ENCODE measurements at places on chromosomes 6 and 20. TPM values are rescaled to one million over a fixed set of nuclear protein-coding genes. Genes with fewer than 3 reads are reported as not detected.
A peak's percentile ranks its signal among the peaks of the same experiment; 100 is the strongest.

DNA sequence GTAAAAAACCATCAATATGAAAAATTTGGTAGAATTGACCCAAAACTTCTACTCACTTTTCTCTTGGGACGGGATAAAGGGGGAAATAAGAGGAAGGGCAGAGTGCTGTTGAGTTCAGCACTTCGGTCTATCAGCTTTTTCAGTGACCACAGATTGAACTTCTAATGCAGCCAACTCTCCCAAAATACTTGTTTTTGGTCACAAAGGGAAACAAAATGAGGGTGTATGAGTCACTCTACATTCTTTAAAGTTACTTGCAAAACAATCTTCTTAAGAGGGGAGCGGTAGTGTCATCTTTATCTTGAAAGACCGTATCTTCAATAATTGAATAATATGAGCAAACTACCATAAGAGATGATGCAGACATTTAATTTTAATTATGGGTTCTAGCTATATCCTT is 661.3 kb downstream of the CD109 start:
- H3K4me3 ChIP-seq: no peak overlapping the region
- no peak overlapping the region for H3K27ac ChIP-seq
- H3K27me3 ChIP-seq: no peaks in the 10 kb centered on the region
- no peaks in the 10 kb centered on the region for H3K4me1 ChIP-seq

GRCh38 chr6:170289951-170290295 is 955 bp downstream of the DLL1 start:
- H3K27me3 ChIP-seq: peaks cover 50% of the 10 kb centered on the region
- H3K27ac ChIP-seq: no peak overlapping the region

GRCh38 chr20:49712996-49713752 is 504 bp downstream of the B4GALT5 start:
- H3K36me3 ChIP-seq: no peaks in the 10 kb centered on the region
- DNase-seq: peak; percentile 24
- peak overlapping the region; percentile 84 for H3K4me3 ChIP-seq
- no peaks in the 10 kb centered on the region for H3K27me3 ChIP-seq

DNA sequence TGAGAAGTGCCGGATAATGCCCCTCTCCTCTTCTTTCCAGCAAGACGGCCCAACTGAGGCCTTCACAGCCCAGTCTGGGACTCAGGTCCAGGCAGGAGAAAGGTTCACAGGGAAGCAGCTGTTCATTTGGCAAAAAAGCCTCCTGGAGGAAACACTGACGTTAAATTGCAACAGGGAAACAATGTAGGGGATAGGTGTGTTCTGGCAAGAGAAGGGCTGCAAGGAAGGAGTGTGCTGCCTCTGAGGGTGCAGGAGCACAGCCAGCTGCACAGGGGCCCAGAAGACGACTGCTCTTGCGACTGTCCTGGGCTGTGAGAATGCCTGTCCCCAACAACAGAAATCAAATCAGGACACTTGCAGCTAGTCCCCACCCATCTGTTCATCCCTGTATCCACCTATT is 70.6 kb upstream of the PMEPA1 start:
- no peaks in the 10 kb centered on the region for H3K4me1 ChIP-seq
- no peaks in the 10 kb centered on the region for H3K27me3 ChIP-seq
- H3K27ac ChIP-seq: no peak overlapping the region
- no peaks in the 10 kb centered on the region for H3K36me3 ChIP-seq

DNA sequence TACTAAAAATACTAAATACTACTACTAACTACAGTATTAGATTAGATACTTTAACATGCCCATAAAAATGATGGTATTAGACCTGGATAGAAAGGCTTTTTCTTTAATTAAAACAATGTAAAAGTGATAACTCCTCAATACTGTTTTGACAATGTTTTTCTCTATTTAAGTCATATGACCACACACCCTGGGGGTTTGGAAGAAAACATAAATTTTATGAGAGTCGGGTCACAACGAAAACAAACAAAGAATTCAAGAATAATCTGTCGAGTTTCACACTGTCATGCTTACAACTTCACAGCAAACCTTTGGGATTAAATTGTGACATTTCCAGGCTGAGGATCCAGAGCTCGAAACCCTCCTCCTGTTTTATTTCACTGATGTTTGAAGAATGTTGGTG is 107.4 kb upstream of the SOX4 start:
- H3K27me3 ChIP-seq: no peaks in the 10 kb centered on the region
- no peak overlapping the region for H3K4me3 ChIP-seq
- DNase-seq: no peak
- no peaks in the 10 kb centered on the region for H3K4me1 ChIP-seq
- no peak overlapping the region for H3K27ac ChIP-seq

DNA sequence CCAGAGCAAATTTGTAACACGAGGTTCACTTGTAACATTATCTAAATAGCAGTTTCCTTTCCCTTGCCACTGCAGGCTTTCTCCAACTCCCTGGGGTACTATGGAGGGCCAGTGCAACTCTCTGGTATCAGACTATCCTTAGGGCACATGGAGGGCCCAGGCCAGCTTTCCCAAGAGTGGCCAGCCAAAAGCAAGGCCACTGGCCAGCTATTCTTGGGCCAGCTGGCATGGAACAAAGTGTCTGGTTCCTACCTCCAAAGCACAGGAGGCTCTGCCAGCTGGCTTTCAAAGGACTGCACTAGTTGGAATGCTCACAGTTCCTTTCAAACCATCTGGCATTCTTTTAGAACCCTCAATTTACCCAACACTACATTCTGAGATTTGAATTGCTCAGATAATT is 8.7 kb downstream of the RNF24 start:
- H3K36me3 ChIP-seq: no peaks in the 10 kb centered on the region
- no peaks in the 10 kb centered on the region for H3K4me1 ChIP-seq
- H3K27me3 ChIP-seq: no peaks in the 10 kb centered on the region
- no peak overlapping the region for H3K27ac ChIP-seq
- no peak overlapping the region for H3K4me3 ChIP-seq

Gene FAM209B
- 3.1 TPM for total RNA-seq

Gene HLA-DOA
- 6.1 TPM for total RNA-seq

- H3K27me3 ChIP-seq: no peaks in the 10 kb centered on the region
- H3K4me3 ChIP-seq: no peak overlapping the region
- DNase-seq: no peak
- no peaks in the 10 kb centered on the region for H3K36me3 ChIP-seq
Measured at GRCh38 chr6:85944776-85945175, 302.1 kb upstream of the SYNCRIP start.

GRCh38 chr20:7792150-7792869 is 147.9 kb downstream of the HAO1 start:
- H3K27ac ChIP-seq: no peak overlapping the region
- no peaks in the 10 kb centered on the region for H3K36me3 ChIP-seq
- DNase-seq: no peak
- no peaks in the 10 kb centered on the region for H3K27me3 ChIP-seq

GRCh38 chr20:37737826-37738420 is 44.1 kb downstream of the CTNNBL1 start:
- H3K4me3 ChIP-seq: no peak overlapping the region
- no peak overlapping the region for H3K27ac ChIP-seq
- DNase-seq: no peak
- peaks cover 61% of the 10 kb centered on the region for H3K36me3 ChIP-seq

DNA sequence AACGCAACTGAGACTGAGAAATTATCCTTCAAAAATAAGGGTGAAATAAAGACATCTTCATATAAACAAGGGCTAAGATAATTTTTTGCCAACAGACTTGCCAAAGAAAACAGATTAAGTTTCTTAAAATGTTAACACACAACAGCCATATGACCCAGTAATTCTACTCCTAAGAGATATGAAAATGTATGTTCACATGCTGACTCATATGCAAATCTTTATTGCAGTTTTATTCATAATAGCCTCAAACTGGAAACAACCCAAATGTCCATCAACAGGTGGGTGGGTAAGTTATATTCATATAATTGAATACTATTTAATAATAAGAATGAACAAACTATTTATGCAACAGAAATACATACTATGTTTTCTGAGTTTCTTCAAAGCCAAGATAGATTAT is 140.1 kb downstream of the REV3L start:
- H3K4me3 ChIP-seq: no peak overlapping the region
- DNase-seq: no peak
- no peaks in the 10 kb centered on the region for H3K27me3 ChIP-seq
- H3K27ac ChIP-seq: no peak overlapping the region
- peaks cover 17% of the 10 kb centered on the region for H3K36me3 ChIP-seq

GRCh38 chr6:138909511-138909910 is 78.5 kb downstream of the REPS1 start:
- DNase-seq: no peak
- no peak overlapping the region for H3K4me3 ChIP-seq
- H3K27ac ChIP-seq: no peak overlapping the region
- no peaks in the 10 kb centered on the region for H3K4me1 ChIP-seq
- no peaks in the 10 kb centered on the region for H3K27me3 ChIP-seq
- peaks cover 85% of the 10 kb centered on the region for H3K36me3 ChIP-seq

Gene HEY2
- 0.30 TPM for total RNA-seq

DNA sequence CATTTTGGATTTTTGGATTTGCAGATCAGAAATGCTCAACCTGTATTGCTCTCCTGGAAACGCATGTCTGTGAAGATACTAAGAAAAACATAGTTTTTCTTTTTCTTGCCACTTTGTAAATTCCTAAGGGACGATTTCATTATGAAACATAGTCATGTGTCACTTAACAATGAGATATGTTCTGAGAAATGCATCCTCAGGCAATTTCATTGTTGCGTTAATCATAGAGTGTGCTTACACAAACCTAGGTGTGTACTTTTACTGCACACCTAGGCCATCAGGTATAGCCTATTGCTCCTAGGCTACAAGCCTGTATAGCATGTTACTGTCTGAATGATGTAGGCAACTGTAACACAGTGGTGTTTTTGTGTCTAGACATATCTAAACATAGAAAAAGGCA is 13.4 kb upstream of the THEMIS start:
- DNase-seq: no peak
- peaks cover 19% of the 10 kb centered on the region for H3K4me1 ChIP-seq
- peaks cover 15% of the 10 kb centered on the region for H3K36me3 ChIP-seq
- H3K27me3 ChIP-seq: no peaks in the 10 kb centered on the region

- H3K36me3 ChIP-seq: no peaks in the 10 kb centered on the region
- no peaks in the 10 kb centered on the region for H3K4me1 ChIP-seq
- DNase-seq: no peak
- no peaks in the 10 kb centered on the region for H3K27me3 ChIP-seq
Measured at GRCh38 chr20:42270539-42270938, 652.4 kb upstream of the CHD6 start.

- no peak overlapping the region for H3K4me3 ChIP-seq
- H3K27me3 ChIP-seq: no peaks in the 10 kb centered on the region
- DNase-seq: no peak
- peaks cover 8% of the 10 kb centered on the region for H3K4me1 ChIP-seq
Measured at GRCh38 chr6:144406796-144407195, 121.7 kb downstream of the UTRN start.

Gene TP53TG5
- total RNA-seq: 0.36 TPM

GRCh38 chr20:4944518-4945313 is 56.6 kb downstream of the SLC23A2 start:
- DNase-seq: no peak
- H3K27me3 ChIP-seq: no peaks in the 10 kb centered on the region
- H3K27ac ChIP-seq: no peak overlapping the region
- no peak overlapping the region for H3K4me3 ChIP-seq
